NCI-H524 (cell line): ENCODE measurements at places on chromosomes 6 and 20.
A peak's percentile ranks its signal among the peaks of the same experiment; 100 is the strongest.

- DNase-seq = no peak
These were observed 133.7 kb downstream of the PLCB4 start for GRCh38 chr20:9202420-9203080.

DNA sequence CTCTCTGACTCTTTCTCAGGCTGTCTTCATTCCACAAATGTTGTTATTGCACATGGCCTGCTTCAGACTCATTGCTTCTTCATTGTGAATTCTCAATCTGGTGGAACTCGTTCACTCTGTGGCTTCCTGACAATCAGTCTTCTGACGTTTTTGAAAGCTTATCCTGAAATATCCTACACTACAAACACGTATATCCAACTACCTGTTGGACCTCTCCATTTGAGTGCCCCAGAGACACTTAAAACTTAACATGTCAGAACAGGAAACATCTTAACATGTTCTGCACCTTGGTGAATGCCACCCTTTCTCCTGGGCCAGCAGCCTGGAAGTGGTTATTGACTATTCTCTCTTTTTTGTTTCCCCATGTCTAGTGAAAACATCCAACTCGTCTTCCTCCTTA is 50.8 kb downstream of the AIG1 start:
- DNase-seq = no peak

DNA sequence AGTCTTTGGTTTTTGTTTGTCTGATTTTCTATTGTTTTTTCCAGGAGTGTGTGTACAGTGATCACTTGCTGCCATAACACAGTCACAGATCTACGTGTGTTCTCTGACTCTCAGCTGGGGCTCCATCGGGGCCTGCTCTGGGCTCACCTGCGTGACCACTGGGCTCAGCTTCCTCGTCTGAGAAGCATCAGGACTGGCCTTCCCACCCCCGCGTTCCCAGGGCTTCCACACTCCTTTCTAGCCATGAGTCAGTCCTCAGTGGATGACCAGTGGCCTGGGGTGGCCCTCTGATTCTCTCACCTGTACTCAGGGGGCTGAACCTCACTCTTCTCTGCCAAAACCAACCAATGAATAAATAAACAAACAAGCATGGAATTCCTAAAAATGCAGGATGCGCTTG is 14.5 kb downstream of the THBS2 start:
- no peak for DNase-seq

- DNase-seq = peak; percentile 40
These were observed 586 bp upstream of the HMGA1 start for GRCh38 chr6:34236131-34236442.

DNA sequence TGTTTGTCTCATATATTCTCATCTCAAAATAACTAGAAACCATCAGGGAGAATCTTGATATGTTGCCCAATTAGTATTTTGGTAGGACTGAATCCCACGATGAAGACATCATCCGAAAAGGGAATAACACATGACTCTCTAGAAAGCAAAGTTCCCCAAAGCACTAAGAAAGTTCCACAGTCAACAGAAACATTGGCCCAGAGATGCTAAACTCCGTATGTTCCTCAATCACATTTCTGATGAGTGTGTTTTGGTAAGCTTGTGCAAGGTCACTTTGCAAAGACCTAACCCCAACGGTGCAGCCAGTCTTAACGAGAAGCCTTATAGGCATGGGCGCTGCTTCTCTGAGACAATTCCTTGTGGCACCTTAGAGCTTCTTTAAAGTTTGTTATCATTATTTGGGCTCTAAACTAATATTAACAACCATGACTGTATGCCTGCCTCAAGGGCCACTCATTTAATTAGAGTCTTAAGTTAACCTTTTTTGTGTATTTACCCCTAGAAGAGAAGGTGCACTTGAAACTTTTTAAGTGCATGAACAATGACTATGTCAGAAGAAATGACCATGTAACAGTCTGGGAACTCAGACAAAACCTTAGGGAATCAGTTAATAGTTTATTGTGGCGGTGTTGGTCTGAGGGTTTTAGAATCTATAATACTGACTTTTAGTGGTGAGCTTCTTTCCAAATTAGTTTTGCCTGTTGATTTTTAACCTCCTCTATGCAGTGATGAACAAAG is 202.0 kb upstream of the RAB32 start:
- DNase-seq = no peak

DNA sequence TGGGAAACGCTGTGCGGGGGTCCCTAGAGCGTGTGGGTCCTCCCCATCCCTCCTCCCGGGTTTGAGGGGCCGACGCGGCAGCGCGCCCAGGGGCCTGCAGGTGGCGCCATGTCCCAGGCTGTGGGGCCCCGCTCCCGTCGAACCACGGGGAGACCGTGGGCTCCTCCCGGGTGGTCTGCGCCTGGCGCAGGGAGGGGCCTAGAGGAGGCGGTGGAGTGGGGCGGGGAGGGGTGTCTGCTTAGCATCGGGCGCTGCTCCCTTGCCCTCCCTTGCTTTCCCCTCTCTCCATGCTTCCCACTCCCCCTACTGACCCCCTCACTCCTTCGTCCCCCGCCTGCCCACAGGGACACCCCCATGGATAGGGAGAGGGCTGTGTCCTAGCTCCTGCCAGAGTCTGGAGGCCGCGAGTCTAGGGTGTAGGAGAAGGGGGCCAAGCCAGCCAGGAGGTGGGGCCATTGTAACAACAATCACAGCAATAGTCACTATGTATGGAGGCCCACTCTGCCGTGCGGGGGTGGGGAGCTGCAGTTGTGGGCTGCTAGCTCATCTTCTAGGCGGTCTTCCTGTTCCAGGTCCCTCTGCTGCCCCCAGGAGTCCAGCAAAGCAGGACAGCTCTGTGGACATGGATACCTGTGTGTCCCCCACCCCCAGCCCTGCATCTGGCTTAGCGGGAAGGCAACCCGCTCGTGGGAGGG is 51.7 kb downstream of the CHMP4B start:
- peak; percentile 56 for DNase-seq

DNA sequence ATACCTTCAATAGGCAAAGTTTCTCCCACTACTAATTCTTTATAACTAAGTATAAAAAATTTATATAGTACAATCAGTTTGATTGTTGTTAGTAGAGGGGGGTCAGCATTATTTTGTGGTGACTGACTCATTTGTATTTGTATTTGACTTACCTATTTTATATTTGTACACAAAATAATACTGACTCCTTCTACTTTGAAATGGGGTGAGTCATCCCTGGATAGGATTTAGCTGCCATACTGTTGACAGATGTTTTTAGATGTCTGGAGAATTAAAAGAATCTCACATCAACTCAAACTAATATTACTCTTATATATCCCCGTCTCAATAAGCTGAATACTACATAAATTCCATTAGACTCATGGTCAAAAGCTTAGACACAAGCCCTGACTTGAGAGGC is 114.9 kb downstream of the FRK start:
- DNase-seq = no peak

DNA sequence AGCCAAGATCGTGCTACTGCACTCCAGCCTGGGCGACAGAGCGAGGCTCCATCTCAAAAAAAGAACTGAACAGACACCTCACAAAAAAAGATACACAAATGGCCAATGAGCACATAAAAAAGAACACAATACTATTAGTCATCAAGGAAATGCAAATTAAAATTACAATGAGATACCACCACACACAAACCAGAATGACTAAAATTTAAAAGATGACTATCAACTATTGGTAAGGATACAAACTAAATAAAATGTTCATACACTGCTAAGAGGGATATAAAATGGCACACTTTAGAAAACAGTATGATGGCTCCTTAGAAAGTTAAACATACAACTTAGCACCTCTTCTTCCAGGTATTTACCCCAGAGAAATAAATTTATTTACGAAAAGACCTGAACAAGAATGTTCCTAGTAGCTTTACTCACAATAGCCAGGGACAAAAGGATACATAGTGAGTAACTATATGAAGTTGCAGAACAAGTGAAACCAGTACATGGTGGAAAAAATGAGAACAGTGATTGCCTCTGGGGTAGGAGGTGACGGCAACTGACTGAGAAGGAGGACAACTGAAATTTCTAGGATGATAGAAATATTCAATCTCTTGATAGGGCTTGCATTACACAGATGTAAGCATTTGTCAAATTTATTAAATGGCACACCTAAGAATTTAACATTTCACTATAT is 53.2 kb downstream of the FAM8A1 start:
- DNase-seq = no peak

DNA sequence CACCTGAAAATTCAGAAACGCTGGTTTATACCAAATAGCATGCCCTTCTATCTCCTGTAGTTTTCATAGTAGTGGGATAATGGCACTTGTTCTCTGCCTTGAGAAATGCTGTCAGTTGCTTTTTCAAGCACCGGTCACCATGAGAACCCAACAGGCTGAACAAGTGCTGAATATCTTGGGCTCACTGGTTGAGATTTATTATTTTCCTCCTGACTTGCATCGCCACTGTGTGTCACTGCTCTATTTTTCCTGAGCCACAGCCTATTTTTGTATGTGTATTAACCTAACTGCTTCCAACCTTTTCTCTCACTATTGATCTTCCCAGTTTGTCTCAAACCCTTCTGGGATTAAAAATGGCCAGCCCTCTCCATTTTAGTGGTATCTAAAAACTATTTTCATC is 71.9 kb downstream of the OPN5 start:
- DNase-seq = no peak

GRCh38 chr6:156413154-156413553 is 364.0 kb upstream of the ARID1B start:
- no peak for DNase-seq

DNA sequence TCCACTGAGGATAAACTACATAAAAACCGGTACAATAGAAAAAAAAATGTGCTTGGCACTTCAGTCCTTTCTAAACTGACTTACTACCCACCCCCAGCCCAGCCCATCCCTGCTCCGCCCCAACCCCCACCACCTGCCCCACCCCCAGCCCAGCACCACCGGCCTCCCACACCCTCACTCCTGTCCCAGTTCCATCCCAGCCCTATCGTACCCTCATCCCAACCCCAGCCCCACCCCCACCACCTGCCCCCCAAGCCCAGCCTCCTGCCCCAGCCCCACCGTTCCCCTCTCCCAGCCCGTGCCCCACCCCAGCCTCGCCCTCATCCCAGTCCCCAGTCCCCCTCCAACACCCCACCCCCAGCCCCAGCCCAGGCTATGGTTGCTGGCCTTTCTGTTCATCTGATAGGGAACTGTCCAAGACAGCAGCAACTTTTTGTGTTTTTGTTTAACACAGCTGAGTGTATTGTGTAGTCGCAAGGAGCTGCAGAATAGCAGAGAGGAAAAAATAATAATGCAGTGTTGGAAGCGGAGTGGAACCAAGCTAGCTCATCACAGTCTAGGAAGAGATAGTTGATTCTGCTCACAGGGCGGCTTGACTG is 61.9 kb downstream of the SASH1 start:
- DNase-seq = no peak

DNA sequence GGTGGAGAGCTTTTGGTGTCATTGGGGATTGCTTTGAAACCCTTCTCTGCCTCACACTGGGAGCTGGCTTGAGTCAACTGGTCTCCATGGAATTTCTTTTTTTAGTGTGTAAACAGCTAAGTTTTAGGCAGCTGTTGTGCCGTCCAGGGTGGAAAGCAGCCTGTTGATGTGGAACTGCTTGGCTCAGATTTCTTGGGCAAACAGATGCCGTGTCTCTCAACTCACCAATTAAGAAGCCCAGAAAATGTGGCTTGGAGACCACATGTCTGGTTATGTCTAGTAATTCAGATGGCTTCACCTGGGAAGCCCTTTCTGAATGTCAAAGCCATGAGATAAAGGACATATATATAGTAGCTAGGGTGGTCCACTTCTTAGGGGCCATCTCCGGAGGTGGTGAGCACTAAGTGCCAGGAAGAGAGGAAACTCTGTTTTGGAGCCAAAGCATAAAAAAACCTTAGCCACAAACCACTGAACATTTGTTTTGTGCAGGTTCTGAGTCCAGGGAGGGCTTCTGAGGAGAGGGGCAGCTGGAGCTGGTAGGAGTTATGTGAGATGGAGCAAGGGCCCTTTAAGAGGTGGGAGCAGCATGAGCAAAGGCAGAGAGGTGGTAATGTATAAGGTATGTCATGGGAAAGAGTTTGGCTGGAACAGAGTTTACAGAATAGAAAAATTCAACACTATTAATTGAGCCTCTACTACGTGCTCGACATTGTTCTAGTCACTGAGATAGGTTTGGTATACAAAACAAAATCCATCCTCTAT is 31.2 kb downstream of the SRSF3 start:
- peak; percentile 88 for DNase-seq

- no peak for DNase-seq
These were observed 3.1 kb downstream of the YTHDF1 start for GRCh38 chr20:63212792-63213191.

- DNase-seq = peak; percentile 61
These were observed 19.7 kb downstream of the NCOA7 start for GRCh38 chr6:125810445-125810844.

DNA sequence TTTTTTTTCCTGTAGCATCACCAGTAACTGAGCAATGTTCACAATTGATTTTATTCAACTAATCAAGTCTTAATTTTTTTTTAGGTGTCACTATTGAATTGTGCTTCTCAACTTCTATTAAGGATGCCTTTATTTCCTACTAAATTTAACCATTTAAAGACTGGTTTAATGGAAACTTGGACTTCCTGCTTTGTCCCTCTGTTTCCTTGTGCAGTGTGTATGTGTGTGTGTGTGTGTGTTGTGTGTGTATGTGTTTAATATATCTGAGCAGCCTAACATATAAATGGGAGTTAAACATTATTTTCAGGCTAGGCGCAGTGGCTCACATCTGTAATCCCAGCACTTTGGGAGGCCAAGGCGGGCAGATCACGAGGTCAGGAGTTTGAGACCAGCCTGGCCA is 1.8 kb downstream of the SERPINB6 start:
- DNase-seq = no peak

DNA sequence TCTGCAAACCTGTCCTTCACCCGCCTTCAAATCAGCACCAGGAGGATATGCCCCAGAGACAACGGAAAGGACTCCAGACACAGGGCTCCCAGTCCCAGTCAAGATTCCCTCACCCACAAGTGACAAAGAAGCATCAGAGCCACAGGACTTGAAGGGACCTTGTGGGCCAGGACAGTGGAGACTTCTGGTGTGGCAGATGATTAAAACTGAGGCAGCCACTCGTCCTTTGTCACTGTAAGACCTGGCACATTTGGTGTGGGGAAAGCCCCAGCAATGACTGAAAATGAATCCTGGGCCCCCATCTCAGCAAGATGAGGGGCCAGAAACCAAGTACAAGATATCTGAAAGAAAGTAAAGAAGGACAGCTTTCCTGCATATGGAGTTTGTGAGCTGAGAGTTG is 15.6 kb upstream of the GMPR start:
- no peak for DNase-seq

GRCh38 chr20:36367907-36368799 is 62.0 kb downstream of the DLGAP4 start:
- no peak for DNase-seq

DNA sequence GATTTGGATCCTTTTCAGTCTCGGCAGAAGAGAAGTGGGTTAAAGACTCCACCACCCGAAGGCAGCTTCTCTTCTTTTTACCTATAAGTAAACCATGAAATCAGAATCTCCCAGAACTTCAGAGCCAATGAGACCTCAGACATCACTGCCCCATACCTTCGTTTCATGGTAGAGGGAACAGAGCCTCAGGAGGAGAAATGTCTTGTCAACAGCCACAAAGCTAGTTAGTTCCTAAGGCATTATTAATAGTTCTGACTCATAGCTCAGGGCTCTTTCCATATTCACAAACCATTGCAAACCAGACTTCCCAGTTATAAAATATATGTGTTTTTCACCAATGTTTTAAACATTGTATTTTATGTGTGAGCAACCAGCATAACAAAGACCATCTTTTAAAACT is 118.7 kb upstream of the RIPOR2 start:
- DNase-seq = no peak
